Stimulated activated CD8-positive, alpha-beta memory T cell treated with anti-CD3 and anti-CD28 coated beads, Interleukin-15, amount 100 ng/mL, for 24 hours (primary cell): ENCODE measurements at places on chromosomes 2 and 18.

DNA sequence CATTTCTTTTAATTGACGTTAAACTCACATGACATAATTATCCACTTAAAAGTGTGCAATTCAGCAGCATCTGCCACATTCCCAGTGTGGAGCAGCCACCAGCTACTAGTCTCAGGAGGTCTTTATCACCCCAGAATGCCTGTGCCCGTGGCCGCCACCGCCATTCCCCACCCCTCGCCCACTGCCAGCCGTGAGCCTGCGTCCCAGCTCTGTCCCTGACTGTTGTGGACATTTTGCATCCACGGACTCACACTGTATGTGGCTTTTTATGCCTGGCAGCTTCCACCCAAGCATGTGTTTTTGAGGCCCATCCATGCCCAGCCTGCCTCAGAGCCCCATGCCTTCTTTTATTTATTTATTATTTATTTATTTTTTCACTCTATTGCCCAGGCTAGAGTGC lies 9.2 kb downstream of the BOK start:
- DNase-seq: no peak

GRCh38 chr2:51706220-51706619 lies 674.3 kb upstream of the NRXN1 start:
- DNase-seq: no peak

DNA sequence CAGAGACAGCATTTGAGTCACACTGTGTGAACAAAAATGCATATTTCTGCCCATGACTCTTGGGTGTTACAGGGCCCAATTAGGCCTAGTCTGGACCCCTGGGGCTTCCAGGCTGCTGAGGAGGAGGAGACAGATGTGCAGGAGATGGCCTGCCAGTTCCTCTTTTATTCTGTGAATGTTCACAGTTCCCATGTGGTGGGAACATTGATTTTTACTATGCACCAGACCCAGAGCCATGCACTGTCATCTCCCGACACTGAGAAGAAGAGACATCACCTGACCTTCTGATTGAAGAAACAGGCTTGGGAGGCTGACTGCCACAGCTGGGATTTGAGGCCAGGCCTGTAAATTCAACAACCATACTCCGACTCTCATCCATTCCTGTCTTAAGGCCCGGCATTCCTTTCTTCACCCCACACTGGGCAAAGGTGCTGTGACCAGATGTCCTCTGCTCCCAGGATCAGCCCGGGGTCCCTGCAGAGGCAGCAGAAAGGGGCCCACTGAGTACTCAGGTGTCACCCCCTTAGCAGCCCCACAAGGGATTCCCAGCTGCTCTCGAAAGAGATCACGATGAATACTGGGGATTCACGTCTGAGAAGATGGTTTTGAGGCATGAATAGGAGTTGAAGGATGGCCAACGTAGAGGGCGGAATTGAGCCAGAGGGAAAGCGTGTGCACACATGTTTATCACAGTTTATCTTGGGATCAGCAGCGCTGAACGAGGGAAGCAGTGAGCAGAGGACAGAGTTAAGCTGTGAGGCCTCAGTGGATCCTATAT lies 3.6 kb upstream of the TFCP2L1 start:
- DNase-seq: no peak

GRCh38 chr2:107027810-107028209 lies 141.8 kb upstream of the ST6GAL2 start:
- DNase-seq: no peak

DNA sequence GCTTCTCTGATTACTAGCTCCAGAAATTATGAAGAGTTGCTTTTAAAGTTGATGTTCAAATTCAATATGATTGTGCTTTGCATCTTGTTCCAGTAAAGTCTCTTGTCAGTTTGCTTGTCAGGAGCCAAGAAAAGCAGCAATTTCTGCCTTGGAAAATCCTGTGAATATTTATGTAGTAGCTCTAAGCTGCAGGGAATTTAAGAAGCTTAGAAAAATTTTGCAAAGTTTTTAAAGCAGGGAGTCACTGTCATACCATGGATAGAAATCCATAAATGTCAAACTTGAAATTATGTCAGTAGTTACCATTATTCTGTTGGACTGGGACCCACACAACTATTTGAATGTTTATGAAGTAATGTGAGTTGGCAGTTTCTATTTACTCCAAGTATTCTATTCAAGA lies 169.3 kb downstream of the TMEM200C start:
- DNase-seq: no peak

GRCh38 chr2:181586569-181587081 lies 70.3 kb downstream of the CERKL start:
- no peak for DNase-seq
